Muscle of back (tissue), 13 donors: ENCODE measurements at places on chromosomes 12 and 14.
A peak's percentile ranks its signal among the peaks of the same experiment; 100 is the strongest.

DNA sequence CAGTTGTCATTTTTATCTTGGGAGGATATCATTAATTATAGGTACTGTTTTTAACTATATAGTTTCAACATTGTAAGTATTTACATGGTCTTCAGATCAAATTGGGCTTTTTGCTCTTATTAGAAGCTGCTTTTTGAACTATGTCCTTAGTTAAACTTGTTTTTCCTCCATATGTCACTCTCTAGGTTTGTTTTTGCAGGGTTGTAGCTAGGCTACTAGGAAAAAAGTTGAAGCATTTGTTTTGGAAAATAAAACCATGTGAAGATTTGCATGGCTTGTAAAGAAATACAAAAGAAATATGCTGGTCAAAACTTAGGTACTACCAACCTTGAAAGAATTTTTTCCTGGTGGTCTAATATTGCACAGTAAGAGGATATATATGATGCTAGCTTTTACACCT is 3.4 kb downstream of the ARID2 start:
- DNase-seq: peak; percentile 22

DNA sequence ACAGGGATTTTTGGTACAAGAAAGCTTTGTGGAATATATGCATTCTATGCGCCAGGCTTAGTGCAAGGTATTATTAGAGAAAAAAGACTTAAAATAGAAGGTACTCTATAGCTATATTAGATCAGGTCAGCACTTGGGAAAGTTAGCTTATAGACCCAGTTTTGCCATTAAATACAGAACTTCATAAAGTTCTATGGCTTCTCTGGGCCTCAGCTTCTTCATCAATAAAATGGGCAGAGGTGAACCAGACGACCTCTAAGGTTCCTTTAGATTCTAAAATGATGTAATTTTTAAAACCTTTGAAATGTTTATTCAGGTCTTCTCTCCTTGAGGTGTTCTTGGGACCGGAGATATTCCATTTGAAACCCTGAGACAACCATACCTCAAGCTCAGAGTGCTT is 7.1 kb downstream of the CNPY2 start:
- DNase-seq: no peak

DNA sequence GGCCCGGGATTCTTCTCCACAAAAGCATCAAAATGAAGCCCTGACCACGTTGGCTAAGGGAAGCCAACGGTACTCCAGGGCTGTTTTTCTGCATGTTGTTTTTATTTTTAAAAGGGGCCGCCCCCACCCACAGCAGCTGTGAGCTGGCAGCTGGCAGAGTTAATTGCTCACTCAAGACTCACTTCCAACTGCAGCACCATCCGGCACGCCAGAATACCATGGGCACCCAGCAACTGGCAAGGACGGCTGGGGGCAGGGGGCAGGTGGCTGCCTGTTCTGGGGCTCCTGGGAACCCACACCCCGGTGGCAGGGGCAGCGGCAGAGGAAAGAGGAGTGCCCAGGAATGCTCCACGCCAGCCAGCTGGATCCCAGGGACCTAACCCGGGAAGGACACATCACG is 44.3 kb downstream of the NCOR2 start:
- DNase-seq: no peak

- DNase-seq: no peak
Measured at GRCh38 chr12:131428091-131428685, 282.7 kb upstream of the SFSWAP start.

DNA sequence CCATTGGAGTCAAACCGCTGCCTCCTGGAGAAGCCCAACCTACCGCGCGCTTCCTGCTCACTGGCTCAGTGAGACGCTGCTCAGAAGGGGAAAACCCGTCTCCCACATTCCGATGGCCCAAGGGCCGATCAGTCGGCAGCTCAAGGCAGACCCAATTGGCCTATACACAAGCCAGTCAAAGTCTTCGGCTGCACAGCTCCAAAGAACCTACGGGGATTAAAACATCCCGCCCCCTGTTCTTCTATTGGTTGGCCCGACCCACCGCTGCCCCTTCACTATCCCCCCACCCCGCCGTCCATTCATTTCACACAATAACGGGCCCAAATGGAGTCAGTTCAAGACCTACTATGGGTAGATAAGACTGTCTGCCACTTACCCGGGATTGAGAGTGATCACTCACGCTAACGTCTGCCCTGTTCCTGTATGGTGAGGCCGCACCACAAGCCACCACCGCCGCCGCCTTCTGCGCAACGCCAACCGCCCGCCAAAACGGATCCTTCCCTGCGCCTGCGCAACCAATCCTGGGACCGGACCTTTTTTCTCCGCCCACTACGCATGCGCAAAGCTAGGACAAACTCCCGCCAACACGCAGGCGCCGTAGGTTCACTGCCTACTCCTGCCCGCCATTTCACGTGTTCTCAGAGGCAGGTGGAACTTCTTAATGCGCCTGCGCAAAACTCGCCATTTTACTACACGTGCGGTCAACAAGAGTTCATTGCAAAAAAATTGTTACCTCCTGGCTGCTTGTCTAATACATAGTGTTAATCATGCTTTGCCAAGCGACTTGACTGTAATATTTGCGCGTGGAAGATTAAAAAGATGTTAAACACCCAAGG is at the start of gene CBX5:
TSS of gene CBX5 (minus strand) at position 491 of the 836 bp plus-strand sequence. CDS start 22,472 bp downstream, outside the sequence.
- peak; percentile 100 for DNase-seq

DNA sequence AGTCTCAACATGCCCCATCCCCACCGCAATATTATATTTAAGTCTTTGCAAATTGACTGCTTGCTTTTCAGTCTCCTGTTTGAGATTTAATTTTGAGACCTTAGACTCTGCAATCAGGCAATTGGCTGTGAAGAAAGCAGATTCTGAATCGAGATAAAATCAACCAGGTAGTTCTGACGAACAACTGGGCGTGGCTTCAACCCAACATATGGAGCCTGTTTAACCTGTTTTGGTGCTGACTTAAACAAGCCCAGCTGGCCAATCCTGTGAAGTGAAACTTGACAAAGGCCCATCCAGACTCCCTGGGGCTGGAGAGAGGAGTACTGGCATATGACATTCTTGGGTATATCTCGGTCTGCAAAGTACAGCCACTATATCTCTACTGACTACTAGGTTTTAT is 9.8 kb upstream of the CIPC start:
- no peak for DNase-seq

DNA sequence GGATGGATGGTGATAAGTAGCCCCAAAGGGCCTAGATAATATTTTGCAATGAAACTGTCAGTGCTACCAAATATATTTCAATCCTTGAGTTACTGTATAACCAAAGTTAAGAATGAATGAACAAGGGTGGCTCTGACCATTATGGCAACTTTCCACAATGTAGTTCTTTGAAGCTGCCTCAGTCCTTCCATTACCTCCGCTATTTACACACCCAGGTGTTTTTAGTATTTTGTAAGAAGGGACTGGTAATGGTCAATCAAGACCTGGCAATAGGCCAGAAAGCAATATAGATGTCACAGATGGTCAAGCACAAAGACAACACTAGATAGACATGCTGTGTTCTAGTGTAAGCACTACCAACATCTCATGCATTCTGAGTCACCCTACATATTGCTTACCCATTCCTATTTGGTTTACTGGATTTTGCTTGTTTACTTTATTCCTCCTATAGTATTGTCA is 16.3 kb downstream of the DUSP16 start:
- no peak for DNase-seq

GRCh38 chr14:29223947-29224346 is 457.4 kb downstream of the FOXG1 start:
- DNase-seq: no peak

DNA sequence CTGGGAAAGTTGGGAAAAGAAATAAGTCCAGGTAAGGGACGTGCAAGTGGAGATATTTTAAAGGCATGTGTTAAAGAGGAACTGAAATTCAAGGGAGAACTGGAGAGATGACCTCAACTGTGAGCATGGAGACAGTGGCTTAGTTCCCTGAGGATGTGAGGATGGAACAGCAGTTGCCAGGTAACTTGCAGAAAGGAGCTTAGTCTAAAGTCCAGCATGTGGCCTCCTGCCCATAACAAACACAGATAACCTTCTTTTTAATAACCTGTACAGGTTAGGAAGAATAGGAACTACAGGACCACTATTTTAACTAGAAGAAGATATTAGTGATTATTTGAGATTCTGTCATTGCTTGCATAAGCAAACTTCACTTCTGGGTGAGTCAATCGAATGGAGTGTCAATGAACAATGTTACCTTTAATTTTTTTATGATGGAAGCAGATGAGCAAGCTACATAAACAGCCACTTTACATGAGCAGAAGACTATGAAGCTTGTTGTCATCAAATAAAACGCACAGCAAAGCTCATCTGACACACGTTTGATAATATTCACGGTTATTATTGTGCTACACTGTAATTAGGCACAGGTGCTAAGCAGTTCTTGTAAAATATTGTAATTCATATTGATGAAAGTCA is 291.7 kb upstream of the DDHD1 start:
- DNase-seq: no peak

DNA sequence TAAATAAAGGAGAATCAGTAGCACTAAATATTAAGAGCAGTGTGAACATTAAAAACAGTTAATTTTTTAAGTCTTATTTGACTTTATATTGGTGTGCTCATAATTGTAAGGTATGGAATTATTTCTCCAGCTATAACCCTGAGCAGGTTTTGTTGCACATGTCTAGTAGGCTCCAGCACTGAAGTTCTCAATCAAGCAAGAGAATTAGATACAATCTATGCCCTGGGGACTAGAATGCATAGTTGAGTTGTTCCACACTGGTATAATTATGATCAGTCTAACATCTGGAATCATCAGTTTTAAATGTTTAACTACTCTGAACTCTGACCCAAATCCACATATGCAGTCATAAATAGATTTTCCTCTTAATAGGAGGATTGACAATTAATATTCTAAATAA is 257.8 kb upstream of the ARHGAP5 start:
- peak; percentile 9 for DNase-seq

DNA sequence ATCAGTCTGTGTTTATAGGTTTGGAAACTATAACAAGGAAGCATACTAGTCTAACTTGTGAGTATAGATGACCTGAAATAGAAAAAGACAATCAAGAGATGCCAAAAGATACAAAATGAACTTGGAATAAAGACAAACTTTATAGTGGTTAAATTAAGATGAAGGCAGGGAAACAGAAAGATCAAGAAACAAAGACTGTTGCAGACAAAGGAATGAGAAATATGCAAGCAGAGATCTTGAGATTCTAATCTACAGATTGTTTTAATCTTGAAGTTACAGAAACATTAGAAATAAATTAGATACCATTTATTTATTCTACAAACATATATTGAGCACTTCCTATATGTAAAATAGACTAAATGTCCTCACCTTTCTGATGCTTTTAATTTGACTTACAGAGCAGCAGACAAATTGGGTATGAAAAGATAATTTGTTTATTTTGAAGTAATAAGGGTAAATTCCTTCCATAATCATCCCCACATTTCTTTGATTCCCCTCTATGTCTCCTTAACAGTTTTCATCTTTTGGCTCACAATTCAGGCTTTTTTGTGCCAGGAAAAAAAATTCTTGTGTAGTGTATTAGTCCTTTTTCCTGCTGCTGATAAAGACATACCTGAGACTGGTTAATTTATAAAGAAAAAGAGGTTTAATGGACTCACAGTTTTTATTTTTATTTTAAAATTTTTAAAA is 134.4 kb downstream of the KITLG start:
- no peak for DNase-seq

DNA sequence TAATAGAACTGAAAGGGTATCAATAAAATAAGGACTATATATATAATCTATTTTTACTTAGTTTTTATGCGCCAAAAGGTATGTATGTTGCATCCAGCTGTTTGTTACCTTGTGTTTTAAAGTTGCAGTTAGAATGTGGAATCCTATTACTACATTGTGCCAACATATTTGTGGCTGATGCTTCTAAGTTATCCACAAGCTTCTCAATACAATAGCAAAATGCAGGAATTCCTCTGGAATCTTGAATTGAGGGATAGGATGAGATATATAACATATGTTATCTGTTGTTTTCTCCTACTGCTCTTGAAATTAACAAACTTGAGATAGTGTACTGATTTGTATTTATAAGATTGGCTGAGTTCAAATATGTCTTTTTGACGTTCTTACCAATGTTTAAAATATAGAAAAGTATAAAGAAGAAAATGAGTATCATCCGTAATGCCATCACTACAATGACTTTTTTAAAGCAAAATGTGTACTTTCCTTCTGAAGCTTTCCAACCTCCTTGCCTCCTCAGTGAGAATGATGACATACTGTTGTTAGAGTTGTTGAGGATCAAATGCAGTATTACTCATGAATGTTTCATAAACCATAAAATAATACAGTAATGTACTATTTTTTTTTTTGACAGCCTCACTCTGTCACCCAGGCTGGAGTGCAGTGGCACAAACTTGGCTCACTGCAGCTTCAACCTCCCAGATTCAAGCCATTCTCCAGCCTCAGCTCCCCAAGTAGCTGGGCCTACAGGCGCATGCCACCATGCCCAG is 6.6 kb downstream of the RAP1B start:
- DNase-seq: peak; percentile 27

DNA sequence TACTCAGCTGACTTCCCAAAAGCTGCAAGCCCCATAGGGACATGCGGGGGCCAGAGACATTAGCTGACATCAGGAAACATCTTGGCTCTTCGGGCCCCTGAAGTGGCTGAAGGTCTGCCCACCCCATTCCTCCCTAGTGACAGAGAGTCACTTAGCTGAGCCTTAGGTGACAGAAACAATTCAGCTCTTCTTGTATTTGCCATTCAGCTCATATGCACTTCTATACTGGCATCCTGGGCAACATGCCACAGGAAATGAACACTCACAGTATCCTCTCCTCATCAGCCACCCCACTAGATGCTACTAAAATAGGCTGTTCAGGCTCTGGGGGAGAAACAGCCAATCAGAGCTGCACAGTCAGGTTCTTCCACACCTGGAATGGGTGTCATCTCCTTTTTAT is 3.4 kb downstream of the DCTN2 start:
- no peak for DNase-seq

DNA sequence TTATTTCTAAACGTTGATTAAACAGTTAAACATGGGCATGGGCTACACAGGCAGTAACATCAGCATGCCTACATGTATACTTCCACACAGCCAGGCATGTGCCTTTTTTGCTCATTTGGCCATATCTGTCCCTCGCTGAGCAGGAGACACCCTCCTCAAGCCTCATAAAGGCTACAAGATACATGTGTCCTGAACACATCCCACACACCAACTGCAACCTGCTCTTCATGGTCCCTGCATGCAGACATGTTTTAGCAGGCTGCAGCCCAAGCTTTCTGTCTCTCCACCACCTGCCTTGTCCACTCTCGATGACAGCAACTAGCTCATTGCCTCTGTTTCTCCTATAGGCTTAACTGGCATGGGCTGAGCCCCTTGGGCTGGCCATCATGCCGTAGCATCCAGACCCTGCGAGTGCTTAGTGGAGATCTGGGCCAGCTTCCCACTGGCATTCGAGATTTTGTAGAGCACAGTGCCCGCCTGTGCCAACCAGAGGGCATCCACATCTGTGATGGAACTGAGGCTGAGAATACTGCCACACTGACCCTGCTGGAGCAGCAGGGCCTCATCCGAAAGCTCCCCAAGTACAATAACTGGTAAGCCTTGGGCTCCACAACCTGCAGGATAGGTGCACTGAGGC is 2.6 kb downstream of the PCK2 start:
- DNase-seq: no peak

DNA sequence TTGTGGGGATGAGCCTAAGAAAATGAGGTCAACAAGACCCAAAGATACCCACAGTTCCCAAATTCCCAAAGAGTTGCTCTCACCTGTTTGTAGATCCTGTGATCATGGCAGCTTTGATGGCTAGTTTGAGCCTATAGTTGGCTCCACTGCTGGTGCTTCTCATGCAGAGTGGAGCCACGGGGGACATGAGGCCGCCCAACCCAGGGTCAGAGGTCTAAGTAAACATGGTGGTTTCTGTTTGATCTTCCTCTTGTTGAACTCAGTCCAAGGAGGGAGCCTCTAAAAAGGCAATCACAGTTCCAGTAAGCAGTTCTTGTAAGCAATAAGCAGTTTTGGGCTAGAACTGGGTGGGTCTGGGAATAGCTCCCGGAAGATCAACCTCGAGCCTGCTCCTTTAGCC is 125.6 kb upstream of the DHRS4 start:
- no peak for DNase-seq
